ENCODE measurements at places on chromosomes 16 and 17.

DNA sequence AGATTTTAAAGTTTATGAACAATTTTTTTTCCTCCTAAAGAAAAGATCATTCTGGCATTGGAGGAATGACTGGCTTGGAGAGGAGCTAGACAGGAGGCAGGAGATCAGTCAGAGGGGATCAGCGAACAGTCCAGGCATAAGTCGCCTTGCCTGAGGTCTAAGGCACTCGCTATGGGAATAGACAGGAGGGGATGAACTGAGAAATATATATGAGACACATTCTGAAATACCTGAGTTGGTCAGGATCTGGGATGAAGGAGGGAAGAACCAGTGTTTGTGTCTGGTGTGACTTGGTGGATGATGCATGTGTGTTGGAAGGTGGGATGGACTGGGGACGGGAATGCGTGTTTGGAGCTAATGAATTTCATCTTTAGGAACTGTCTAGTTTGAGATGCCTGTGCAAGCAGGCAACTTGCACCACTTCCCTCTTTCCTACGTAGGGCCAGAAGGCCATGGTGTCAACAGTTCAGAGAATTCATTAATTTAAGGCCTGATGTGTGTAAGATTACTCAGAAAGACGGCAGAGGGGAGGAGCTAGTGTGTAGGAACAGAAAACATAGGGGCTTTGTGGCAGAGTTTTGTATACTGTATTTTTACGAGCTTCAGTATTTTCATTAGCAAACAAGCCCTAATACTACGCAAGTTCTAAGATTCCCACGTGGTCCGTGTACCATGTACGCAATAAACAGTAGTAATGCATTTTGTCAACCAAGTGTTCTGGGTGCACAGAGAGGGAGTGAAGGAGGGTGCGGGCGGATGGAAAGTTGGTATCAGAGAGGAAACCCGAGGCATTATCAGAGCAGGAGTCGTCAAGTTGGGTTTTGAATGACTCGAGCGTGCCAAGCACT, 825 bp downstream of the HEATR6 start:
- DNase-seq: no peak

DNA sequence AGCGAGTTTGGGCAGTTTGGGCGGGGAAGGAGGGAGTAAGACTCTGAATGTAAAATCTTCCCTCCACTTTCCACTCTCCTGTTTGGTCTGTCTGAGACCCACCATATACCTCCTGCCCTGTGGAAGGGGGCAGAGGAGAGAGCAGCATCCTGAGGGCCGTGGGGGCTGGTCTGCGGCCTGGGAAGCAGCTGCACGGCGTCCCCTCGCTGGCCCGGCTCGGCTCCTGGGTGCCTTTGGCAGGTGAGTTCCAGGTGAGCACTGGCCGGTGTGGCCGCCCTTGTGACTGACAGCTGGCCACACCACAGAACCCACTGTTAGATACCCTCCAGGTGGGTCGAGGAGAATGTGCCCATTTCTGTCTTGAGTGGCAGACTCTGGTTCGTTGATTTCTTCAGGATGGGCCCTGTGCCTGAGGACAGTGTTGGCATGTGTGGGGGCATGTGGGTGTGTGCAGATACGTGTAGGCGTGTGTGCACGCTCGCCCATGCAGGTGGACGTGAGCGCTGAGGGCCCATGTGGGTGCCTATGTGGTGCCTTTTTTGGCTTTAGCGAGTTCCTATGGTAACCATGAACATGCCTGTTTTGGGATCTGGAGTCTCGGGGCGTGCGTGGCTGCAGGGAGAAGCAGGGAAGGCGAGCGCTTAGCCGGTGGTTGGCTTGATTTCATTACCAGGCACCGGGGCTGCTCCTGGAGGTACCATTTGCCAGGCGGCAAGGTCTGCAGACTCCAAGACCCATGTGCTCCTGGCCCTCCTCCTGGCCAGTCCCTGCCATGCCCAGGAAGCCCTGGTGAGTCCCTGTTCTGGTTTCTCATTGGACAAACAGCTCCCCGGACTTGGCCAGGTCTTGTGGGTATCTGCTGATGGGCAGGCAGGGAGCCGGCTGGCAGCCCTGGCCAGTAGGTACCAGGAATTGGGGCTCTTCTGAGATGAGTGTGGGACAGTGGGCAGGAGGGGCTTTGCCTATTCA, 12.4 kb downstream of the RAP1GAP2 start:
- DNase-seq: no peak

- DNase-seq: no peak
Observed at GRCh38 chr16:4947722-4948503, 10.2 kb upstream of the SEC14L5 start.

GRCh38 chr16:52906281-52906680, 146.4 kb downstream of the CHD9NB start:
- no peak for DNase-seq

DNA sequence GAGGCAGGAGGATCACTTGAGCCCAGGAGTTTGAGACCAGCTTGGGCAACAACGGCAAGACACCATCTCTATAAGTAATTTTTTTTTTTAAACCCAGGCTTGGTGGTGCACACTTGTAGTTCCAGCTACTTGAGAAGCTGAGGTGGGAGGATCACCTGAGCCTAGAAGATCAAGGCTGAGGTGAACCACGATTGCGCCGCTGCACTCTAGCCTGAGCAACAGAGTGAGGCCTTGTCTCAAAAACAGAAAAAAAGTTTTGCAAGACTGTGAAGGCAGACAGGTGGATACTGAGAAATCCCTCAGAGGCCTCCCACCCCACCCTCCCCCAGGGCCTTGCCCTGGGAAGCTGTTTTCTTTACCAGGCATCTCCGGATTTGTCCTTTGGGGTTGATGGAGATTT, 125.4 kb downstream of the MGAT5B start:
- DNase-seq: no peak

DNA sequence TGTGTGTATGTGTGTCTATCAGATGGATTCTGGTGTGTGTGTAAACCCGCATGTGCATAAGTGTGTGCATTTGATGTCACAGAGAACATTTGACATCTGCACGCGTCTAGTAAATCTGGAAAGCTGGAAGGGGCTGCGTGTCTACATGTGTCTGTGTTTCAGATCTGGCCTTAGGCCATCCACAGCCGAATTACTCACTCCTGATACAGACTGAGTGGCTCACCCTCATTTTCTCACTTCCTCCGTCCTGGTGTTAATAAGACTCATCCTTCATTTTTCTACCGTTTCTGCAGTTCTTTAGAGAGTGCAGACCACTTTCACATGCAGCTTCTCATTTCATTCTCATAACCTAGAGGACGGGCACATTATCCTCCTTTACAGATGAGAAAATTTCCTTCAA, 491.6 kb downstream of the CDH13 start:
- no peak for DNase-seq

DNA sequence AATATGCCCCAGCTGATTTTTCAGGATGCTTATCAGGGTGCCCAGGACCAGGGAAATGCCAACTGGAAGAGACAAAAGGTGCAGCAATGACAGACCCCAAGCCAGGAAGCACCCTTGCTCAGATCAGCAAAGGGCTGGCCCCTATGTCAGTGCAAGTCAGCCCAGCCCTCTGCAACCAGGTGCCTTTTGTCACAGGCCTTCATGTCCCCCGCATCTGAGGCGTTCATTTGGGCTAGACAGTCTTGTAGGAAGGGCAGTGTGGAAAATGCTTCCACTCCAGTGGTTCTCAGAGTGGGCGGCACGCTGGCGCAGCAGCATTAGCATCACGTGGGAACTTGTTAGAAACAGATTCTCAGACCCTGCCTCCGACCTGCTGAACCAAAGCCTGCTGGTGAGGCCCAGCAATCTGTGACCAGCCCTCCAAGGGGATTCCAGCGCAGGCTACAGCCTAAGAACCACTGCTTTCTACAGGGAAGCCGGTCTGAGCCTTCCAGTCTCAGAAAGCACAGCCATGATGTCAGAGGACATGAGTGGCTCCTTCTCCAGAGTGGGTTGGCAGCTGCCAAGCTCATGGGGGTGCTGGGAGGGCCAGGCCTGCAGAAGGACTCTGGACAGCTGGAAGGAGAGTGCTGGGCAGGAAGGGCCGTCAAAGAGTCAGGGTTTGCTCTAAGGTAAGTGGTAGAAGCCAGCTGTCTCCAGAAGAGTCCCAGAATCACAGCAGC, 13.1 kb downstream of the SLC47A2 start:
- no peak for DNase-seq

DNA sequence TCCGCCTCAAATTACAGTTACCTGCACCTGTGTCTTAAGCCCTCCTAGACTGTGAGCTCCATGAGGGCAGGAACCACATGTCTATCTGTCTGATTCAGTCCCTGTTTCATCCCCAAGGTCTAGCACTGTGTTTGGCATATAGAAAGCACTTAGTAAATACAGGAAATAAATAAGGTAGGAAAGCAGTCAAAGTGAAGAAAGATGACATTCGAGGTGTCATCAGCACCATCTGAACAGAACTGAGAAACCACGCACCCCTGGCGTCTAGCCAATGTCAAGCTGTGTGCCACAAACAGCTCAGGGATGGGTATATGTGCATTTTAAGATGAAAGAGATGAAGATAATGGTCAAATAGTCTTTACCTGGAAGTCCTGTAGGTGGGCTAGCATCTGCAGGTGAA, 79.6 kb upstream of the ATP2A3 start:
- peak; percentile 63 for DNase-seq

GRCh38 chr16:17475104-17475503, 4.3 kb upstream of the XYLT1 start:
- DNase-seq: no peak

- no peak for DNase-seq
Observed at GRCh38 chr17:57655553-57655952, 89.5 kb downstream of the CCDC182 start.

- no peak for DNase-seq
Observed at GRCh38 chr17:11598274-11599221, at the start of gene DNAH9. DNAH9 (plus strand) TSS chr17:11598470; CDS start chr17:11598499, 29 bp downstream.

- no peak for DNase-seq
Observed at GRCh38 chr16:51139568-51139967, 11.5 kb downstream of the SALL1 start.

GRCh38 chr16:2398520-2398919, 30.7 kb upstream of the CCNF start:
- no peak for DNase-seq

- no peak for DNase-seq
Observed at GRCh38 chr16:10387188-10387617, 1.3 kb downstream of the ATF7IP2 start.

GRCh38 chr17:38469875-38470274, 41.6 kb downstream of the ARHGAP23 start:
- DNase-seq: no peak

DNA sequence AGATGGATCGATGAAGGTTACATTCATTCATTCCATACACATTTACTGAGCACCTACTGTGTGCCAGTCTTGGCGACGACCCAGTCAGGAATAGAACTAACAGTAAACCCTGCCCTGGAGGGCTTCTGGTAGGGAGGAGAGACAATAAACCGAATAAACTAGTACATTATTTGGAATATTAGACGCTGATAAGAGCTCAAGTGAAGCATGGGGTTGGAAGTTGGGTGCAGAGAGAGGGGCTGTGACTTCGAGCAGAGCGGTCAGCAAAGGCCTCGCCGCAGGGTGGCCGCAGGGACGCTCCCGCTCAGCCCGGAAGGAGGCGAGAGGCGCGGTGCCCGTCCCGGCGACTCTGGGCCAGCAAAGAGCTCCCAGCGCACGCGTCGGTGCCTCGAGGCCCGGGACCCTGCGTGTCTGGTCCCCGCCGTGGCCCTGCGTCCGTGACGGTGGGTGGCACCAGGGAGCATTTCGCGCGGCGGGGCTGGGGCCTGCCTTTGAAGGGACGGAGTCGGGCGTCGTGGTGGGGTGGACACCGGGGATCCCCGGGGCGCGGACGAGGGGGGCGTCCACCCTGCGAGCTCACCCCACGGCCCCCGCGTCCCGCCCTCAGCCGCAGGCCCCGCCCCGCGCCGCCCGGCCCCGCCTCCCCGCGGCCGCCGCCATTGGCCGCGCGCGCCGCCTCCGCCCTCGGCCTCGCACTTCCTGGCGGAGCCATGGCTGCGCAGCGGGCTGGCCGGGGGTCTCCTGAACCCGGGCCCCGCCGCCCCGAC, at the start of gene KLHL36:
Gene KLHL36 (plus strand): TSS at position 684 of the 767 bp plus-strand sequence. CDS start 2,357 bp downstream, outside the sequence.
- peak; percentile 86 for DNase-seq

- no peak for DNase-seq
Observed at GRCh38 chr17:17540278-17540906, 44.2 kb upstream of the RASD1 start.

GRCh38 chr17:21292867-21293830, 8.6 kb downstream of the MAP2K3 start:
- DNase-seq: no peak

- peak; percentile 96 for DNase-seq
Observed at GRCh38 chr17:19507775-19508576, 25.7 kb upstream of the SLC47A1 start.

GRCh38 chr17:1112875-1113274, 66.9 kb downstream of the ABR start:
- no peak for DNase-seq

- DNase-seq: no peak
Observed at GRCh38 chr16:21327046-21327445, 49.0 kb upstream of the CRYM start.

DNA sequence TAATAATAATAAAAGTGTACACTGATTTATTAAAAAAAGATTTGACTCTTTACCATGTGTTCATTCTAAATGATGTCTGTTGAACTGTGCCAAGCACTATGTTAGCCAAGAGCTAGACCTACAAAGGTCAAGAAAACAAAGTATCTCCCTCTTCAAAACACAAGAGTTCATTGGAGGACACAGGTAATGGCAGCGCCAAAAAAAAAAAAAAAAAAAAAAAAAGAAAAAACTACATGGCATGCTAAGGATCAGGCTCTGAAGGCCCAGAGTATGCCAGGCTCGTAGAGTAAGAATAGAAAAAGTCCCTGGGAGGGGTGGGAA, 35.2 kb downstream of the CYTH1 start:
- DNase-seq: no peak

DNA sequence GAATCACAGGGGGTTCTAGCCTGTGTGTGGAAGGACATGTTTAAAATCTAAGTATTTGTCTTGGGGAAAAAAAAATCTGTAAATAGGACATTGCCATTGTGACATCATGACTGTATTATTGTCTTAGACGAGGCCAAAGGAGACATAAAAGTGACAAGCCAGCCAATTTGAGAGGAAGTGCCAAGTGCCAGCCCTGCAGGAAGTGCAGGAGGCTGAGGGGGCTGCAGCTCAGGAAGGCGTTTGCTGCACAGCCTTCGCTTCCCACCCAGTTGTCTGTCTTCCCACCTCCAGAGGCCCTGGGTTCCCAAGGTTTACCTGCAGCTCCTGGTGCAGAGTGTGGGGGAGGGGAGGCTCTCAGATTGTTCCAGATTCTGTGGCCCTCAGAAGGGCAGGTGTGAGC, 1.3 kb downstream of the ADCY7 start:
- peak; percentile 49 for DNase-seq

DNA sequence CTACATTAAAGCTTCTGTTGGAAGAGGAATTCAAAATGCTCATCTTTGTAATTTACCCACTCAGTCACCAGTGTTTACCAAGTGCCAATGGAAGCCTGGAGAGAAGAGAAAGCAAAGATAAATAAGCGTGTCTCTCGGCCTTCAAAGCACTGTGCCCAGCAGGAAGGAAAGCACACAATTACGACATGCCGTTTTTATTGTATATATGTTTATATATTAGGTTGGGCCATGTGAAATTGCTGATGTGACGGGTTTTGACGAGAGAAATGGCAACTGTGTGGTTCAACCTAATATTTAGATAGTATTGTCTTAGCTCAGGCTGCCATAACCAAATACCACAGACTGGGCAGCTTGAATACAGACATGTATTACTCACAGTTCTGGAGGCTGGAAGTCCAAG, 79.3 kb upstream of the HSBP1 start:
- no peak for DNase-seq

Measured in activated T-cell treated with anti-CD3 and anti-CD28 coated beads, Interleukin-2, amount 50 U/mL, for 1 hour (primary cell).